Fibroblast of skin of abdomen (primary cell): ENCODE measurements at places on chromosomes 3 and 15.
A peak's percentile ranks its signal among the peaks of the same experiment; 100 is the strongest.

- DNase-seq, result peak; percentile 31
Observed at GRCh38 chr3:158568784-158569183, 2.2 kb upstream of the MLF1 start.

- DNase-seq, result no peak
Observed at GRCh38 chr3:14804835-14805780, 13.7 kb upstream of the FGD5 start.

GRCh38 chr3:105878061-105878460 is 9.2 kb upstream of the CBLB start:
- no peak for DNase-seq

DNA sequence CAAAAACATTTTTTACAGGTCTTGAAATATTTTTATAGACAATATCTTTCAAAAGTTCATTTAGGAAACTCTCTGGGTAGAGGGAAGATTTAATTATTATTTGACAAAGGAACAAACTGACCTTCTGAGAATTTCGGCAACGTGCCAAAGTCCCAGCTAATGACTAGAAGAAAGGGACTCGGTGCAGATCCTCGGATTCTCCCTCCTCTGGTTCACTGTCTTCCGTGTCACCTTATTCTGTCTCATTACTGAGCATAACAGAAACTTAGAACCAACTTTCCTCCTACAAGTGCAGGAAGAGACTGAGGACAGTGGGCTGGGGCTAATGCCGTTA is 339.1 kb downstream of the MECOM start:
- DNase-seq, result no peak

GRCh38 chr3:52205727-52206372 is 7.9 kb downstream of the ALAS1 start:
- no peak for DNase-seq

GRCh38 chr15:62190274-62190673 is 25.2 kb upstream of the C2CD4B start:
- no peak for DNase-seq

- peak; percentile 56 for DNase-seq
Observed at GRCh38 chr3:174125267-174125824, 727.8 kb downstream of the NLGN1 start.

DNA sequence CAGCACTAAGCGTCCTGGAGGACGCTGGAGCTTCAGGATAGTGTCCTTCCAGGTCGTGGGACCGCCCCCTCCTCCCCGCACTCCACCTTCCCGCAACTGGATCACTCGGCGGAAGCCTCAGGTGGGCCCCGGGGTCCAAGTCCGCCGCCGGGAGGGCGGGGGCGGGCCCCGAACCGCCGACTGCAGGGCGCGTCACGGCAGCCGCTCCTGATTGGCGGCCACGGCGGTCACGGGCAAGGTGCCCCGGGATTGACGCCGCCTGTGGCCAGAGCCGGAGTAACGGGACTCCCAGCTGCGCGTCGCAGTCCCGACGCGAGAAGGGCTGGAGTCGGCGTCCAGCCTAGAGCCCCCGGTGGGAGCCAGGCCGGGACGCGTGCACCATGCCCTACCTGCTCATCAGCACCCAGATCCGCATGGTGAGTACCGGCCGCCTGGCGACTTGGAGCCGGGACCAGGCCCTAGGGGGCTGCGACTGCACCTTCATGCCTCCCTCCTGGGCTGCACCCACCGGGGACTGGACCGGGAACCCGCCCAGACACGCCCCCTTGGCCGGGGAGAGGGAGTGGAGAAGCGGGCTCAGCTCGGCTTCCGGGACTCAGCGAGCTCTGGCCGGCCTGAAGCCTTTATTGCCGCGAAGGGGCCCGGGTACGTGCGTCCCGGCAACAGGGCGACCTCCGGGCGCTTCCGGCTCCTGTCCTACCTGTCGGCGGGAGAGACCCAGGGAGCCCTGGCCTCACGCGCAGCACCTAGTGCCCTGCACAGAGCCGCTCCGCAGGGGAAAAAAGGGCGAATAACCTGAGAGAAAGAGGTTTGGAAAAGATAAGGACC is at the start of gene GCHFR:
TSS of gene GCHFR (plus strand) at position 268 of the 828 bp plus-strand sequence. CDS start at position 381, 113 bp downstream.
- peak; percentile 48 for DNase-seq
